ENCODE measurements at places on chromosomes 5 and 9.

GRCh38 chr5:65727491-65728156 is 5.6 kb downstream of the NLN start:
- no peak for DNase-seq

DNA sequence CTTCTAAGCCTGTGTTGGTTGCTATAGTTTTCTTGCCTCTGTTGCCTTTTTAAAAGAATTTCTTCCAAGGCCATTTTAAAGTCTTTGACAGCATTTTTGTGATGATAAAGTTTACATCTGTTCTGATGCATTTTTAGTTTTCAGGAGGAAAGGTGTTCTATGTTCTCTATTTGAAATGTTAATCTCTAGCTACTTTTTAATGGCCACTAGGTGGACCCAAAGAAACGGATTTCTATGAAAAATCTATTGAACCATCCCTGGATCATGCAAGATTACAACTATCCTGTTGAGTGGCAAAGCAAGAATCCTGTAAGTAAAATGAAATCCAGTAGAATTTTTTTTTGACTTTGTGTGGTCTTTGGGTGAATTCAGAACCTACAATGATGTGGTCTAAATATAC is 60.2 kb downstream of the MELK start:
- DNase-seq = no peak

GRCh38 chr5:69416699-69417098 is 1.8 kb downstream of the MARVELD2 start:
- DNase-seq = no peak

DNA sequence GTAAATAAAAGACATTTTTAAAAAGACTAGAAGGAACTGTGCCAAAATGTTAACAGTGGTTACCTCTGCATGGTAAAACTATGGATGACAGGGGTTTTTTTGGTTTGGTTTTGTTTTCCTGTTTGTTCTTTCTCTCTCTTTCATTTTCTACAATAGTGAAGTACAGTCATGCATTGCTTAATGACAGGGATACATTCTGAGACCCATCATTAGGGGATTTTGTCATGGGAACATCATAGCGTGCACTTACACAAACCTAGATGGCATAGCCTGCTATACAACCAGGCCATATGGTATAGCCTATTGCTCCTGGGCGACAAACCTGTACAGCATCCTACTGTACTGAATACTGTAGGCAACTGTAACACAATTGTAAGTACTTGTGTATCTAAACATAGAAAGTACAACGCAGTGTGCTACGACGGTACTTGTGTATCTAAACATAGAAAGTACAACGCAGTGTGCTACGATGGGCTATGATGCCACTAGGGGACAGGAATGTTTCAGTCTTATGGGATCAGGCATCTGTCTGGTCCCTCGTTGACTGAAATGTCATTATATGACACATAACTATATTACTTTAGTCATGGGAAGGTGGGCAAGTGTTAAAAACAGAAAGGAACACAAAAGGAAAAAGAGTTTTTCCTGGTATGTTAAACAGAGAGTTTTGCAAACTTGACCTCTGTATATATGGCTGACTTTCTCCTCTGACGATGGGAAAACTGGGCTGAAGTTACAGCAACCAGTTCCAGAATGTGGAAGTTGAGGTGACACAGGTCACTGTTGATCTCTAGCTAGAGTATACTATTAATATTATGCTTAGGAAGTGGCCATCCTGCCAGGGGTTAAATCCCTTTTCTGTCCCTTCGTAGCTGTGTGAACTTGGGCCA is 7.4 kb upstream of the ADAM19 start:
- no peak for DNase-seq

DNA sequence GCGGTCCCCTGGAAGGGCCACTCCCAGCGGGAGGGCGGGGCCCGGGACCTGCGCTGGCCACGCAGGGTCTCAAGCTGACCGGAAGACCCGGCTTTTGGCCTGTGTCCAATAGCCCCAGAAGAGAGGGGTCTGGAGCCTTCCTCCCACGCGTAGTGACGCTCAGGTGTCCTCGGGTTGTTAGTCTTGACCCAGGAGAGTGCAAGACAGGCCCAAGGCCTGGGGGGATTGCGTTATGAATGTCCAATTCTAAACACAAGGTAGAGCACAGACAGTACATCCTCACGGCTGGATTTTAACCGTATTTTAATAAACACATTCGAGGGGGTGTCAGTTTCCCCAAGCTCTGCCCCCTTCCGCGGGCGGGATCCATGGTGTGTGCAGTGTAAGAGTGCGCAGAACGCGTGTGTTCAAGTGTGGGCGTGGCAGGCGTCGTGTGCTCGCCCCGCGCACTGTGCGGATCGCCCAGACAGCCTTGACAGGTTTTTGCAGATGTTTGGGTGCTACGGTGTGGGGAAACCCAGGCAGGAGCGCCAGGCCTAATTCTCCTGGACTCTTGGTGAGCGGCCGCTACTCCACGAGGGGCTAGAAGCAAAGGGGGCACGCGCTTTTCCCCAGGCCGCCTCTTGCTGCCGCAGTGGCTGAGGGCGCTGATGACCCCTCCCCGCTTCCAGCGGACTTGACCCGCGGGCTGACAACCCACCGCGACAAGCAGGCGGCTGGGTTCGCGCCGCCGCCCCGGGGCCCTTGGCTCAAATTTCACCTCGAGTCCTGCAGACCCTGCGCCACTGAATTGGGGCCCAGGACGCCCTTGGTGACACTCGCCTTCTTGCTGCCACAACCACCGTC is 6.1 kb upstream of the DMRT3 start:
- no peak for DNase-seq

- DNase-seq = no peak
These were observed 9.6 kb upstream of the IL17B start for GRCh38 chr5:149388498-149389190.

DNA sequence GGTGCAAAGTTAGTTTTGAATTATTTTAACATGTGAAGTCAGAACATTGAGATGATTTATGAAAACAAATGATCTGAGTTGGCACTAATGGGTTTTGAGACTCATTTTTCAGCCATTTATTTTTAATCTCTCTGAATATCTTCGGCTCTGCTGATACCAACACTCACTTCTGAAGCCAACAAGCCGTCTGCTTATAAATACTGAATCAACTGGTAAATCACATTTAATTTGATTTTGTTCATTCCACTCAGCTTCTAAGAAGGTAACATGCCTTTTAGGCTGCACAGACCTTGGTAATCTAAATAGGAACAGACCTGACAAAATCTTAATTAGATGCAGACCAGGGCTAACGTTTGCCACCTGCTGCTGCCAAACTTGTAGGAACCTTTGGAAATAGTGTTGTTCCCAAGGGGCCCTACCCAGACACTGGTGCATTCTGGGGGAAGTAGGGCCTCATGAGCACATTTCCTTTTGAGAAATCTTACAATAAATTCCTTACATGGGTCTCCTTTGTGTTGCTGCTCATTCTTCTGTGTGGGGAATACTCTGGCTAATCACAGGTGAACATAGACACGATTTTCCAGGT is 182.2 kb downstream of the KCTD16 start:
- DNase-seq = no peak

DNA sequence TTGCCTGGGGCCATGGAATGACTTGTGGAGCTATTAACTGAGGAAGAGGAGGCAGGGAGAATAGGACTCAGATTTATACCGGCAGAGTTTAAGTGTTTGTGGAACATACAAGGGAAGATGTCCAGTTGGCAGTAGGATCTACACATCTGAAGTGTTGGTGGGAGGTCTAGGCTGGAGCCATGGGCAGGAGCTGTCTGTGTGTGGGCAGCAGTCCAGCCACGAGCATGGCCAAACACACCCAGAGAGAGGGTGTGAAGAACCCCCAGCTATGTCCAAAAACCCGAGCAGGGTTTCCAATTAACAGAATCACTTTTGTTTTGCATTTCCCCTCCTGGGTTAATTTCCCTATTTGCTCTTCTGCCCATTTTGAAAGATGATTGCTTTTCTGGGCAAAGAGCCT is 393.7 kb downstream of the CDK5RAP2 start:
- no peak for DNase-seq

GRCh38 chr5:133392448-133392847 is 219.9 kb downstream of the FSTL4 start:
- DNase-seq = no peak

- DNase-seq = no peak
These were observed 46.9 kb downstream of the THOC3 start for GRCh38 chr5:175921061-175921730.

GRCh38 chr5:33275921-33276627 is 164.7 kb upstream of the TARS1 start:
- no peak for DNase-seq

GRCh38 chr5:14937254-14937653 is 65.7 kb upstream of the ANKH start:
- DNase-seq = no peak

DNA sequence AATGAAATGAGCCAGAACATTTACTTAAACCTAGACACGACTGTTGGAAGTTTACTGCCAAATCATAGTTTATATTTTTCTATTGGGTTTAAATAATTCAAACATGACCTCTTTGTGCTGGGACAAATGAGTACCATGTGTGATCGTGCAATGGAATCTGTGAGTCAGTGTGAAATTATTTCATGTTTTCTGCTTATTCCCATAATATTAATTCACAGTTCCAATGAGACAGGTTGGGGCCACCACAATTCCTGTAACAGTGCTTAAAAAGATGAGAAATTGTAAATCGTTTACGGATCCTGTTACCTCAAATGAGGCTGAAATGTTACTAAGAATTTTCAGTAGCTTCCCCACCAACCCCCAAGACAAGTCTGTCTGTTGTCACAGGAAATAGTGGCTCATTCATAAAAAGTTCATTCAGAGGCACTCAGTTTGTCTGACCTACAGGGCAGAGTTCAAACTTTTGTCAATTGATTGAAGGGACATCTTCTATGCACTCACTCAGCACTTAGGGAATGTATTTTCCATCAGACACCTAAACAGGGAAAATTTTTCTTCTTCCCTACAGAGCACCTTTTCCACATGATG is 563.9 kb upstream of the ADAMTS16 start:
- no peak for DNase-seq

- DNase-seq = no peak
These were observed 167.0 kb downstream of the CRB2 start for GRCh38 chr9:123523001-123523400.

DNA sequence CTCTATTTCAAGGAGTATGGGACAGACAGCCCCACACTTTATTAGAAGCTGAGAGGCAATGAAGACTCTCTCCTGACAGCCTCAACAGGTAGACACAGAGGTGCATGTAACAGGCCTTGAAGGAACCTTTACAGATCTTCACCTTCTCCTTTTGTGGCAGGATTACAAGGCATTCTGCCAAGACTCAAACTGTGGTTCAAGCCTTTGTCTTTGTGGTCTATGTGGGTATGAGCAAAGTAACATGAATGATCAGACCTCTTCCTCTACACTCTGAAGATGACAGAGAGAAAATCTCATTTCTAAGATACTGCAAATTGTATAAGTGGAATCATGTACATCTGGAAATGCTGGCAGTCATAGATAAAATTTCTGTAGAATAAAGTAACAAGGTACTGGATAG is 346.9 kb downstream of the CDH9 start:
- DNase-seq = no peak

DNA sequence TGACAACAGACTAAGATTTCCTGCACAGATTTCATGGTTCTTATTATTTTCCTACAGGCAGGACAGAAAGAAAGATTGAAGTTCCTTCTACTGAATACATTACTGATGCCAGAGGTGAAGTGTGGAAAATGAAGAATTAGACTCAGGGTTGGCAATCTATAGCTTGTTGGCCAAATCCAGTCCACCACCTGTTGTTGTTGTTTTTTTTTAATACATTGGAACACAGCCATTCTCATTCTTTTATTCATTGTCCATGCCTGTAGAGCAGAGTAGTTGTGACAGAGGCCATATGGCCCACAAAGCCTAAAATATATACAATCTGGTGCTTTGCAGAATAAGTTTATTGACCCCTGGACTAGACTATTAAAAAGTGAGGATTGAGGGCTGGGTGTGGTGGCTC is 5.8 kb upstream of the PLPPR1 start:
- DNase-seq = no peak

DNA sequence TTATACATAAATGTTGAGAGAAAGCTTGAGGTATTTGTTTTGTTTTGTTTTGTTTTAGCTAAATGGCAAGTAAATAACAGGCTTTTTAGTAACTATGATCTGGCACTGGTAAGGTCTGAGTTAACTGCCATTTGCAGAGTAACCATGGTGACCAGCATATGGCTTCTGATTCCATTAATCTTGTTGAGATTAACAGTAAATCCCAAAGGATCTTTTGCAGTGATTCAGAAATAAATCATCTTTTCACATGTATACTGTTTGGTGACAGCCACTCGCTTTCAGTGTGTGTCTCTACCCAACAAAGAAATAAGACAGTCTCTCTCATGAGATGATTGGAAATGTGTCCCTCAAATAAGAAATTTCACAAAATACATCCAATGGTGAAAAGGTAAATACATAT is 235.6 kb downstream of the RAB3C start:
- DNase-seq = no peak

- DNase-seq = no peak
These were observed 329.2 kb downstream of the RAB3C start for GRCh38 chr5:58912116-58912515.

DNA sequence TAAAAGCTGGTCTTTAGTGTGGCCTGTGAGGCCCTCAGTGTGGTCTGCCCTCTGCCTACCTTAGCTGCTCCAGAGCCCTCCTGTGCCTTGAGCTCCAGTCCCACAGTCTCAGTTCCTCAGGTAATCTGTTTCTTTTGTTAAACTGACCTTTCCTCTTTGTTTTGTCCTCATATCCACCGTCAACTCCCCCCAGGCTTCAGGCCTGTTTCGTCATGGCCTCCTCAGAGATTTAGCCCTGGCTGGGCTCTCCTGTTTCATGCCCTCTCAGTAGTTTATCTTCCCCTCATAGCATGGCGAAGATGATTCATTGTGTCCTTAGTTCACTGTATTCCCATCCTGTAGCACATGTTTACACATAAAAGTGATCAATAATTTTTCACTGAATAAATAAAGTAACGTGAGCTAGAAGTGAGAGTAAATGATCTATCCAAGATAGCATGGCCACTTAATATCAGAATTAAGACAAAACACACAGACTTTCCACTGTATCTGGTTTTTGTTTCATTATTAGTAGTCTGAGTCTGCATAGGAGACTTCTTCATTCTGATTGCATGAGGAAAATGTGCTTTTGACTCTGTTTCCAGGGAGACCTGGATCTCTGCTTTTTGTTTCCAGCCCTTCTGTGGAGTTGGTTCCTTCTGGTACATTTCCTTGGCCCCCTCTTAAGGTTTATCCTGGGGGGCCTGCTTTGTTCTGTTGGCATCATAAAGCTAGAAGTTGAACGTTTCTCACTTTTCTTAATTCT is 70.5 kb downstream of the SNX24 start:
- no peak for DNase-seq

- no peak for DNase-seq
These were observed 153.8 kb upstream of the CYLC2 start for GRCh38 chr9:102841376-102841775.

DNA sequence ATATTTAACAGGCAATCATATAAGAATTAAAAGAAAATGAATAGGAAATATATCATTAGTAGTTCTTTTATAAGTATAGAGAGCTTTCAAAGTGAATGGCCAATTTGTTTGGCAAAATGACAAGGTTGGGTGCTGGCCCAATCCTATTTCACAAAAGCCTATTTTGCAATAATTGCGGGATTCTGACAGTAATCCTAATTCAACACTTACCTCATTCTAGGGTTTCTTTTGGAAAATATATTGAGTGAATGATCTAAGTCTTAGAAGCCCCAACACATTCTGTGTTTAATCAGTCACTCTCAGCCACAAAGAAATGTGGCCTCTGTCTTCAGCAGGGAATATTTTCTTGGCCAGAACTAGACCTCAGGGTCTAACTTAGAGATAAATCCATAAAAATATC is 835.9 kb upstream of the ZNF608 start:
- DNase-seq = no peak

Data from left cardiac atrium (tissue), 4 donors.